ENCODE measurements at places on chromosomes 2 and 18. TPM values are rescaled to one million over a fixed set of nuclear protein-coding genes. Genes with fewer than 3 reads are reported as not detected.

Gene INO80D
- total RNA-seq, result 18.9 TPM

- no peaks in the 10 kb centered on the region for H3K36me3 ChIP-seq
- no peak overlapping the region for H3K4me3 ChIP-seq
- no peaks in the 10 kb centered on the region for H3K4me1 ChIP-seq
- H3K27me3 ChIP-seq, result peaks cover 12% of the 10 kb centered on the region
Measured at GRCh38 chr2:166870346-166870745, 17.9 kb upstream of the XIRP2 start.

DNA sequence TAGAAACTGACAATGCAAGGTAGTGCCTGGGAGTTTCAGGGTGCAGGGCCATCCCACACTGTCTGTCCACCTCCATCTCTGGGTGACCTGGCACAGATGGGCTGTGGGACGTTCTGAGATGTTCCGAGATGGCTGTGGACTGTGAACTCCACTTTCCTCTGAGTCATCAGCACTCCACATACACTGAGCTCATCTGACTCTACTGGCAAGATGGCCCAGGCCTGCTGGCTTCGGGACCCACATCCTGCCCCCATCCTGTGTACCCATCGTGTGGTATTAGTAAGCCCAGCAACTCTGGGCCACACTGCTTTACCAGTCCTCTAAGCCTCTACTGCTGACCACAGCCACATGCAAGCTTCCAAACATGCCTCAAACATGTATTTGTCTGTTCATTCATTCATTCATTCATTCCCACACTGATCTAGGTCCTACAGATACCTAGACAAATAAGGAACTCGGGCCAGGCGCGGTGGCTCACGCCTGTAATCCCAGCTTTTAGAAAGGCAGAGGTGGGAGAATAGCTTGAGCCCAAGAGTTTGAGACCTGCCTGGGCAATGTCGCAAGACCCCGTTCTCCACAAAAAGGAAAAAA lies 124.8 kb upstream of the CXCR4 start:
- no peaks in the 10 kb centered on the region for H3K4me1 ChIP-seq
- H3K36me3 ChIP-seq, result no peaks in the 10 kb centered on the region
- no peaks in the 10 kb centered on the region for H3K27me3 ChIP-seq

GRCh38 chr2:130370490-130370889 lies 14.6 kb downstream of the PTPN18 start:
- H3K36me3 ChIP-seq, result peaks cover 7% of the 10 kb centered on the region
- H3K4me3 ChIP-seq, result peak overlapping the region; percentile 82
- H3K27me3 ChIP-seq, result no peaks in the 10 kb centered on the region
- H3K4me1 ChIP-seq, result peaks cover 35% of the 10 kb centered on the region

DNA sequence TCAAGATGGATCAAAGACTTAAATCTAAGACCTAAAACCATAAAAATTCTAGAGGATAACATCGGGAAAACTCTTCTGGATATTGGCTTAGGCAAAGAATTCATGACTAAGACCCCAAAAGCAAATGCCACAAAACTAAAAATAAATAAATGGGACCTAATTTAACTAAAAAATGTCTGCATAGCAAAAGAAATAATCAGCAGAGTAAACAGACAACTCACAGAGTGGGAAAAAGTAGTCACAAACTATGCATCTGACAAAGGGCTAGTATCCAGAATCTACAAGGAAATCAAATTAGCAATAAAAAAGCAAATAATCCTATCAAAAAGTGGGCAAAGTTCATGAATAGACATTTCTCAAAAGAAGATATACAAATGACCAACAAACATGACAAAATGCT lies 18.2 kb upstream of the ASB18 start:
- no peak overlapping the region for H3K4me3 ChIP-seq
- DNase-seq, result no peak
- H3K27ac ChIP-seq, result no peak overlapping the region
- peaks cover 5% of the 10 kb centered on the region for H3K4me1 ChIP-seq
- H3K36me3 ChIP-seq, result peaks cover 18% of the 10 kb centered on the region
- H3K27me3 ChIP-seq, result no peaks in the 10 kb centered on the region

DNA sequence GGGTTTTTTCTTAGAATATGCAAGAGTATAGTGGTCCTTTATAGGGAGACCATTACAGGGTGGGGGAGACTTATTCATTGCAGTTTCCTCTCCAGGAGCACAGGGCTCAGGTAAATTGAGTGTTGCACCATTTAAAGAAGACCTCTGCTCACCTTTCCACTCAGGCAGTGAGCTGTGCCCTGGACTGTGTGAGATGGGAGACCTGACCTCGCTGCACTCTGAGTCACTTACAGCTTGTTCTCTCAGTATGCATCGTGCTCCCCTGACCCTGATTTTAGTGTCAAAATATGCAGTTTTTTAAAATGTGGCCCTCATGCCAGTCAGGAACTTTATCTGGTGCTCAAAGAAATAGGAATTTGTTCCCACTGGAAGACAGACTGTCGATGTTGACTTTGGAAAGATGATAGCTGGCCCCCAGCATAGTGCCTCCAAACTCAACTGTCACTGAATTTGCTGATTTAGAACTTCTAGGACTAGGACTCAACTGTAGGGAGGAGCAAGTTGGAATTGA lies 146.7 kb upstream of the EPAS1 start:
- DNase-seq, result no peak
- peaks cover 8% of the 10 kb centered on the region for H3K36me3 ChIP-seq
- H3K27me3 ChIP-seq, result no peaks in the 10 kb centered on the region
- no peak overlapping the region for H3K27ac ChIP-seq
- H3K4me3 ChIP-seq, result no peak overlapping the region

Gene PRSS56
- total RNA-seq, result not detected

Gene KIF3C
- 29.7 TPM for total RNA-seq

- peaks cover 15% of the 10 kb centered on the region for H3K4me1 ChIP-seq
- no peaks in the 10 kb centered on the region for H3K27me3 ChIP-seq
- DNase-seq, result no peak
- no peak overlapping the region for H3K27ac ChIP-seq
- H3K4me3 ChIP-seq, result no peak overlapping the region
Measured at GRCh38 chr2:44649381-44649780, 287.6 kb downstream of the CAMKMT start.

DNA sequence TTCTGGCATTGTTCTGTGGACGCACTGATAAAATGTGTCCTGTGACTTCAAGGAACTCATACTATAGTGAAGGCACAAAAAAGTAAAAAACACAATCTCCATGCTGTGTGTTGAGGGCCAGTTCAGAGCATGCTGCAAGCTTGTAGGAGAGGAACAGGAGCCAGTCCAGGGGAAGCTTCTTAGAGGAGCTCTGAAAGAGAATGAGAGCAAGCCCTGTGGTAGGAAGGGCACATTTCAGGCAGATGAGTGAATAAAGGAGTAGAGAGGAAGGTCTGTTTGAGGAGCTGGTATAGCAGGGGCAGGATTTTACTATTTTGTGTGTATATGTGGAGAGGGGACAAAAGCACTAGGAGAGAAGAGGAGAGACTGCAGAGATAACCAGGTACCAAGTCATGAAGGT lies 478.3 kb downstream of the ZEB2 start:
- peaks cover 6% of the 10 kb centered on the region for H3K4me1 ChIP-seq
- no peak overlapping the region for H3K4me3 ChIP-seq
- no peaks in the 10 kb centered on the region for H3K27me3 ChIP-seq
- H3K27ac ChIP-seq, result no peak overlapping the region
- H3K36me3 ChIP-seq, result no peaks in the 10 kb centered on the region
- no peak for DNase-seq

Gene IL1A
- not detected for total RNA-seq

DNA sequence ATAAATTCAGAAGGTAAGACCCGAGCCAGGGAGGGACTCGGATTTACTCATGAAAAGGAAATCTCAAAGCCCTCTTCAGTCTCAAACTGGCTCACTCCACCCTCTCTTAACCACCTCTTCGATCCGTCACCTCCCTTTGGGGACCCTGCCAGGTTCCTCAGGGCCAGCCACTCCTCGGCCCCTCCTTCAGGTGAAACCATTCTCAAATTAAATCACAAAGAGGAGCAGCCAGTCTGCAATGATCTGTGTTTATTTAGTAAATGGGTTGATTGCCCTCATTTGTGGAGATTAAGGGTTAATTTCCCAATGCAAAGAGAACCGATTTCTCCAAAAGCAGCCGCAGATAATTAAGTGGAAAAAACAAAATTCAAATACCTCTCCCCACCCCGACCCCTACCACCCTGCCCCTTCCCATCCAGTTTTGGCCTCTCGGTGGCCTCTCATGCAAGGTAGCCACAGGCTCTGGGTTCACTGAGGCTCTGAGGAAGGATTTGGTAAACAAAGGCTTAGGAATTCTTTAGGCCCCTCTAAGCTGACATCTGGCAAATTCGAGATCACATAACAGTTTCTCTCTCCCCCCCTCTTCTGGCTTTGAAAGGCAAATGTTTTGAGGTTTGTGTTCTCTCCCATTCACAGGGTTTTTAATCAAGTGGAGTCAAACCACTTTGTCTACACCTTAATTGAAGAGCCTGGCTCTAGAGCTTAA lies 10.3 kb upstream of the FZD7 start:
- no peak for DNase-seq
- no peaks in the 10 kb centered on the region for H3K27me3 ChIP-seq
- no peak overlapping the region for H3K4me3 ChIP-seq
- H3K36me3 ChIP-seq, result no peaks in the 10 kb centered on the region
- no peak overlapping the region for H3K27ac ChIP-seq

DNA sequence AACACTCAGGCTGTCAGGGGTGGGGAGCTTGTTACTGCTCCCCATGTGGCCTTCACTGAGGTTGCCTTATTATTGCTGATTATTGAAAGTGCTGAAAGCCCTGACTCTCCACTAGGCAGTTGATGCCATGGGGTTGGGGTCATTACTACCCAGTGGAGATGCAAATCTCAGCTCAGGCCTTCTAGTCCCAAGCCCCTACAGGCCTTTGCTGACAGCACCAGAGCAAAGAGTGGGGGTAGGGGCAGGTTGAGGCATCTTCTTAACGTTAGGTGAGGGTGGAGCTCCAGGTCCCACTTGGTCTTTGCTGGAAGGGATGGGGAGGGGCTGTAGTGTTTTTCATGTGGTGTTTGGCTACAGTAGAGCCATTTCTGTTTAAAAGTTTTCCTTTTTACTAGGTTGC lies 104.5 kb downstream of the UXS1 start:
- no peaks in the 10 kb centered on the region for H3K4me1 ChIP-seq
- H3K27me3 ChIP-seq, result peaks cover 24% of the 10 kb centered on the region
- H3K27ac ChIP-seq, result no peak overlapping the region

- DNase-seq, result no peak
- H3K4me1 ChIP-seq, result no peaks in the 10 kb centered on the region
- no peaks in the 10 kb centered on the region for H3K36me3 ChIP-seq
- no peak overlapping the region for H3K4me3 ChIP-seq
- peaks cover 17% of the 10 kb centered on the region for H3K27me3 ChIP-seq
- no peak overlapping the region for H3K27ac ChIP-seq
Measured at GRCh38 chr18:75554176-75554575, 126.7 kb upstream of the SMIM21 start.

Gene GRHL1
- 0.81 TPM for total RNA-seq

DNA sequence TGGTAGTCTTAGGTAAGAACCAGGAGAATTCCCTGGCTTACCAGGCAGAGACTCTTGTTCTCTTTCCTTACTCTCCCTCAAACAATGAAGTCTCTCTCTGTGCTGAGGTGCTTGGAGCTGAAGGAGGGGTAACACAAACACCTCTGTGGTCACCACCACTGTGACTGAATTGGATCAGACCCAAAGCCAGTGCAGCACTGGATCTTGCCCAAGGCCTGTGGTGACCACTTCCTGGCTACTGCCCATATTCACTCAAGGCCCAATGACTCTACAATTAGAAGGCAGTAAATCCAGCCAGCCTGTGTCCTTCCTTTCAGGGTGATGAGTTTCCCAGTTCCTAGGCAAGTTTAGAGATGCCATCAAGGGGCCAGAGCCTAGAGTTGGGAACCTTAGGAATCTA lies 706.8 kb downstream of the SLC4A3 start:
- H3K4me1 ChIP-seq, result peaks cover 10% of the 10 kb centered on the region
- no peak overlapping the region for H3K27ac ChIP-seq
- peaks cover 2% of the 10 kb centered on the region for H3K36me3 ChIP-seq
- H3K4me3 ChIP-seq, result no peak overlapping the region
- H3K27me3 ChIP-seq, result no peaks in the 10 kb centered on the region
- no peak for DNase-seq

DNA sequence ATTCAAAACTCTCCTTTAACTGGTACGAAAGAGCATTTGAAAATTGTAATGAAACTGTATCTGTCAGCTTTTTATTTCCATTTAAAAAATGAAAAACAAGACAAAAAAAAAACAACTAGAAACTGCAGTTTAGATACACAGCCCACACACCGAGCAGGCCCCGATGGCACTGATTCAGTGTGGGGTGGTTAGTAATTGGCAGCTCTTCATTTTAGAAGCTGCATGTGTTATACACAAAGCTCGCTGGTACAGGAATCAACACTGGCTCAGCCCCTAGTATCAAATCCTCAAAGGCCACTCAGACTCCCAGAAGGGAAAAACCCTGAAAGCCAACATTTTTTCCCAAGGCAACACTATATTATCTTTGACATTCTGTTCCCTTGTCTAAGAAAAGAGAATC lies 30.5 kb upstream of the RMDN2 start:
- peaks cover 3% of the 10 kb centered on the region for H3K27me3 ChIP-seq
- no peaks in the 10 kb centered on the region for H3K36me3 ChIP-seq
- peaks cover 53% of the 10 kb centered on the region for H3K4me1 ChIP-seq
- no peak overlapping the region for H3K4me3 ChIP-seq
- peak overlapping the region; percentile 62 for H3K27ac ChIP-seq

DNA sequence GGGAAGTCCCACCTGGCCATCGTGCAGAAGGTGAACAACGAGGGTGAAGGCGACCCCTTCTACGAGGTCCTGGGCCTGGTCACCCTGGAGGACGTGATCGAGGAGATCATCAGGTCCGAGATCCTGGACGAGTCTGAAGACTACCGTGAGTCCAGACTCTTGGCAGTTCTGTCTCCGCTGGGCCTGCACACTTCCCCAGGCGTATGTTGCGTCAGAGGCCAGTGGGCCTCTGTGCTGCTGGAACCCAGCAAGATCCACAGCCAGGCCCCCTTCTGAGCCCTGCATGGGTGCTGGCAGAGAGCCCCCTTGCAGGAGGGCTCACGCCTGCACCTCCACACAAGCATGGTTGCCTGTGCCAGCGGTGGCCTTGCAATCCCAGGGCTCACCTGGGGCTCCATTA lies 9.0 kb downstream of the CNNM3 start:
- no peak for DNase-seq
- H3K4me1 ChIP-seq, result peaks cover 3% of the 10 kb centered on the region
- no peak overlapping the region for H3K27ac ChIP-seq
- no peaks in the 10 kb centered on the region for H3K27me3 ChIP-seq
- H3K4me3 ChIP-seq, result no peak overlapping the region
- H3K36me3 ChIP-seq, result peaks cover 21% of the 10 kb centered on the region

GRCh38 chr2:132941296-132942020 lies 271.5 kb upstream of the LYPD1 start:
- no peak overlapping the region for H3K4me3 ChIP-seq
- H3K36me3 ChIP-seq, result no peaks in the 10 kb centered on the region
- H3K4me1 ChIP-seq, result no peaks in the 10 kb centered on the region
- no peaks in the 10 kb centered on the region for H3K27me3 ChIP-seq
- H3K27ac ChIP-seq, result no peak overlapping the region

All from osteocyte (in vitro differentiated cells).